ENCODE measurements at places on chromosomes 11 and 22.

GRCh38 chr11:24779791-24780190 lies 282.9 kb downstream of the LUZP2 start:
- no peak for DNase-seq

DNA sequence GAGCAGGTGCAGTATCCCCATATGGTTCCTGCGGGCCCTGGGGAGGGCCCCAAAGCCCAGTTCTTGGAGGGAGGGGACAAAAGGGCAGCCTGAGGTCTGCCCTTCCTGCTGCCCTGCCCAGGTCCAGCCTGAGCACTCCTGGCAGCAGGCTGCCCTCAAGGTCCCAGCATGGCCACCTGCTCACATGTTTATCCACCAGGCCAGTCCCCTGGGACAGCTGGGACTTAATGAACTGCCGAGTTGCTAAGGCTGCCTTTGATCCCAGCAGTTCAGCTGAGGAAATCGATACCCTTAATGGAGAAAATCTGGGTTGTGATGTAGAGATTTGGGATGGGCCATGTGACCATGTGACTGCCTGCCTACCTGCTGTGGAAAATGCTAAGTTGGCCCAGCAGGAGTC lies 146.2 kb downstream of the TRIM29 start:
- no peak for DNase-seq

GRCh38 chr11:74443071-74443864 lies 24.1 kb downstream of the KCNE3 start:
- no peak for DNase-seq

GRCh38 chr11:67465189-67465510 lies 3.9 kb downstream of the TMEM134 start:
- DNase-seq, result no peak

GRCh38 chr11:113497066-113497910 lies 22.1 kb upstream of the DRD2 start:
- no peak for DNase-seq

GRCh38 chr11:132006884-132007580 lies 636.6 kb downstream of the NTM start:
- no peak for DNase-seq

- DNase-seq, result no peak
Measured at GRCh38 chr22:40433416-40434090, 63.2 kb downstream of the SGSM3 start.

GRCh38 chr11:79069504-79069903 lies 371.3 kb downstream of the TENM4 start:
- no peak for DNase-seq

DNA sequence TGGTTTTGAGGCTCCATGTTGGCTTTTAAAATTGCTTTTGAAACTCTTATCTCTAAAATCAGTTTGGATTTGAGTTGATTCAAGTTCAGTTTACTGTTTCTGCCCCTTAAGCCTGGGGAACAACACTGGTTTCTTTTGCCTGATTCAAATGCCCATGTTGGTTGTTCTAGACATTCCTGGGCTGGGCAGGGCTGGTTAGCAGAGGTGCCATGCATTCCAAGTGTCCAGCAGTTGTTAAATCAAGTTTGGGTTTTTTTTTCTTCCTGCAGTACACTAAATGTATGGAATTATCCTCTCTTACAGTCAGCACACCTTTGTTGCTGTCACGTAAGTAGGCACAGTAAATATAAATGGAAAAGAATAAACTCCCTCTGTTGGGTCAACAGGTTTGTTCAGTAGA lies 67.2 kb upstream of the MTMR2 start:
- no peak for DNase-seq

GRCh38 chr11:11215944-11216343 lies 137.1 kb downstream of the CSNK2A3 start:
- no peak for DNase-seq

DNA sequence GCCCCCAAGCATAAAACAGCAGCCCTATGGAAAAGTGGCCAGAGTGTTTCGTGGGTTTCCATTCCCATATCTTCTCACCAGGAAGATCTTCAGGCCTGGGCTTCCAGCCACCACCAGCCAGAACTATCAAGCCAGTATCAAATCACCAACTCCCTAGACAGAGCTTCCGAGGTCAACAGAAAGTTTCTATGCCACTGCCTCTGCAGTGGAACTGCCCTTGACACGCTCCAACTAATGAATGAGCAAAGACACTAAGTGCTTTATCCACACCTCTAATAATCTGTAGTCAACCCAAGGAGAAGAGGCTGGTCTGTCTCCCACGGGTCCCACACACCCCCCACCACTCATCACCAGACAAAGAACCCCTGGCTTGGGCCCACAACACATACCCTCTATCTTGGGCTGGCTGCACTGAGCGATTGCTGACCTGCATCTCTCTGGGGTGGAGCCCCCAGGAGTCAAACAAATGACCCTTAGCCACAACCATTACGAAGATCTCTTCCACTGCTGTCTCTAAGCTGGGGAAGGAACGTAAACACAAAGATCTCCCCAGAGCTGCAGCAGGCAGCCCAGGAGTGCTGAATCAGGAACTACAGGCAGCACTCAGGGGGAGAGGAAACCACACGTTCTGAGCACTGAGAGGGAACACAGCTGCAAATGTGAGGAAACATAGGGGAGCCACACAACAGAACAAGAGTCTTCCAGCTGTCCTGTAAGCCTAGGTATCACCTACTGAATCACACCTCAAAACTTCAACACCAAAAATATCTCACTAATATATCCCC lies 9.7 kb downstream of the OR5AN1 start:
- no peak for DNase-seq

DNA sequence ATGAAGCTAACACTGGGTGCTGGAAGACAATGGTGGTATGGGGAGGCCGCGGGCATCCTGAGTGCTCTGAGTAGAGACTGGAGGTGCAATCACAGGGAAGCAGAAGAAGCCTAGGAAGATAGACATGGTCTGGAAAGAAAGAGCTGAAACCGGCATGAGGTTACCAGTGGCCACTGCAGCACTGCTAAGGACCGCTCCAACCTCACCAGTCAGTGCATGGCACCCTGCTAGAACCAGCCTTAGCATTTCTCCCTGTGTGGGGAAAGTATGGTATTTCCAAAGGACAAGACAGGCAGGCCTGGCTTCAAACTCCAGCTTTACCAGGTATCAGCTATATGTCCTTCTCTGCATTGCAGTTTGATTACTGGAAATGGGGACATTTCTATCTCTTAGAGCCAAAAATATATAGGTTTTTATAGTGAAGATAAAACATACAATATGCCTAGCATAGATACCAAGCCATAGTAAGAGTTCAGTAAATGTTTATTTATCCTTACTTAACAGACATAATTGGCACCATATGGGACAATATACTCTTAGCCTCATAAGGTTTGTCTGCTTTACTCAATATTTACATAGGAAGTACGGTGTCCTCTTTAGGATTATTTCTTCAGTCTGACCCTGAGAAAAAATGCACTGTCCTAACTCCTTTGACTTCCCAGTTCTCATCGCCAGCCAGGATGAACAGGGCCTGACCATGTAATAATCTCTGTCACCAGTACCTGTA lies 231.1 kb downstream of the TENM4 start:
- no peak for DNase-seq

GRCh38 chr22:48175721-48176120 lies 1413.3 kb downstream of the TBC1D22A start:
- no peak for DNase-seq

DNA sequence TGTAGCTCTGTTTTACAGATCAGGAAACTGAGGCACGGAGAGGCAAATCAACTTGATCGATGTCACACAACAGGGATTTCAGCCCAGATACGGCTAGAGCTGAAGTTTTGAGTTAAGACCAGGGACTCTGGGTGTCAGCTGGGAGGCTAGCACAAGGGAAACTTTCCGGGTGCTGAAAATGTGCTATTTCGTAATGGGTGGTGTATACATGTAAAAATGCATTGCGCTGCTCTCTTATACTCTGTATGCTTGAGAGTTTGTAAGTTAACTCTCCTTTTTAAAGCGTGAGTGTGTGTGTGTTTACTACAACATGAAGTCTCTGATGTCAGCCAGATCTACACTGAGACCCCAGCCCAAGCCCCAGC lies 227.6 kb downstream of the MN1 start:
- DNase-seq, result no peak

- no peak for DNase-seq
Measured at GRCh38 chr11:132895340-132895739, 637.0 kb downstream of the OPCML start.

DNA sequence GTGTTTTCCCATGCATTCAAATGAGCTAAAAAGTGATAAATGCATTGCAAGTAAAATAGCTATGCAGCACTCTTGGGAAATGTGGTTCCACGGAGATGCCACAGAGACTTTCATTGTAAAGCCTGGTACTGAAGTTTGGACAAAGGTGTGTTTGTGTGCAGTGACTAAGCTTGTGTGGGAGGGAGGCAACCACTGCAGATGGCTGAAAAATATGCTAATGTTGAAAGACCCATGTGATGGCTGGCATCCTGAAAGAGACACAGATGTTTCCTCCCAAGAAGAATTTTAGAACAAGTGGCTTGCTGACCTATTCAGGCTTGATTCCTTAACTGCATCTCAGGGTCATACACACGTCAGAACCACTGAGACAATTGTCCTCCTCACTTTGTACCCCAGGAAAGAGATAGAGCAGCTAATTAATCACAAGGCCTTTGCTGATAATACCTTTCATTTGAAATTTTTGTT lies 73.8 kb downstream of the FAM76B start:
- no peak for DNase-seq

DNA sequence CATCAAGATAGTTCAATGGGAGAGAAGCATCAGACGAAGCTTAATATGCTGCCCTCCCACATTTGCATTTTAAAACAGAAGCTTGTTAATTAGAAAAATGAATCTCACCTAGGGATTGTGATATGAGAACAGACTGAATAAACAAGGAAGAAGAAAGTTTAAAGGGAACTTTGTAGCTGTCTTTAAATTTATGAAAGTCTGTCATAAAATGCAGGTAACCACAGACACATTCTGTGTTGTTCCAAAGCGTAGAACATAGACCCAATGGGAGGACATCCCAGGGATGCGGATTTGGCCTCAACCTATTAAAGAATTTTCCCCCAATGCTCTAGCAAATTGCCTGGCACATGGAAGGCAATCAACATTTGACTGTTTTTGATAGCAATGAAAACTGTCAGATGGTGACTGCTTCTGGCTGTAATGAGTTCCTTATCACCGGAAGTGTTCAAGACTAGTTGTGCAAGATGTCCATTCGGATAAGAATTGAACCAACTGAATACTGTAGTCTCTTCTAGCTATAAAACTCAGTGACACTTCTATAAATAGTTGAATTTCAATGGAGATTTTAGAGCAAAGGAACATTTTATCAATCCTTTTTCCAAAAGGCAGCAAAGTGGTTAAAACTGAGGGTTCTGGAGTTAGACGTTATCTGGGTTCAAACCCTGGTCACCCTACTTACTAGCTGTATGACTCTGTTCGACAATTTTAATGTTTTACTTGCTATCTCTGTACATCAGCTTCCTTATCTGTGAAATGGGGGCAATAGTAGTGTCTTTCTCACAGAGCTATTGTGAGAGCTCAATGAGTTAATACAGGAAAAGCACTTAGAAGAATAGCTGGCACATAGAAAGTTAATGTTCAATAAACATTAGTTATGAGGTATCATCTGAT lies 64.9 kb downstream of the LIF start:
- DNase-seq, result no peak

DNA sequence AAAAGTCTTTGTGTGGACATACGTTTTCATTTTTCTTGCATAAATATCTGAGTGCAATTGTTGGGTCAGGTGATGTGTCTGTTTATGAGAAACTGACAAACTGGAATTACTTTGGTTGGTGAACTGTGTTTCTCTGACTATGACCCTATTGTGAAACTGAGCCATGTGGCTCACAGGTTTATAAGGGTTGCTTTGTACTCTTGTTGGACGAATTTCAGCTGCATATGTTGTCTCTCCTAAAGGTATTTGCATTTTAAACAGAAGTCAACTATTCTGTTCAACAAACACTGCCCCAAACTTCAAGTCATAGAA lies 34.4 kb upstream of the RASD2 start:
- DNase-seq, result no peak

DNA sequence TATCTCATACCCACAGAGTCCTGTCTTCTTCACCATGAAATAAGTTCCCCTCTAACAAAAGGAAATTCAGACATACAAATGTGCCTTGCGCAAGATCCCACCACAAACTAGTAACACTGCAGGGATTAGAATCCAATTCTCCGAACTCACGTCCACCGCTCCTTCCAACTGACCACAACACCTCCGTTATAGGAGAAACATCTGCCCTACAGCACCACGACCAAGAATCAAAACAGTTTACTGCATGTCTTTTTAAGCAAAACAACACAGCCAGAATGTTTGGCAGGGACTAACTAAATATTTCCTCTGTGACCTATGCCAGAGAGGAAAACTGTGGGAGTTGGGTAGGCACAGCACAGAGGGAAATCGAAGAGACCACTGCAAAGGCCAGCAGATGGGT lies 72.7 kb upstream of the AKIP1 start:
- no peak for DNase-seq

DNA sequence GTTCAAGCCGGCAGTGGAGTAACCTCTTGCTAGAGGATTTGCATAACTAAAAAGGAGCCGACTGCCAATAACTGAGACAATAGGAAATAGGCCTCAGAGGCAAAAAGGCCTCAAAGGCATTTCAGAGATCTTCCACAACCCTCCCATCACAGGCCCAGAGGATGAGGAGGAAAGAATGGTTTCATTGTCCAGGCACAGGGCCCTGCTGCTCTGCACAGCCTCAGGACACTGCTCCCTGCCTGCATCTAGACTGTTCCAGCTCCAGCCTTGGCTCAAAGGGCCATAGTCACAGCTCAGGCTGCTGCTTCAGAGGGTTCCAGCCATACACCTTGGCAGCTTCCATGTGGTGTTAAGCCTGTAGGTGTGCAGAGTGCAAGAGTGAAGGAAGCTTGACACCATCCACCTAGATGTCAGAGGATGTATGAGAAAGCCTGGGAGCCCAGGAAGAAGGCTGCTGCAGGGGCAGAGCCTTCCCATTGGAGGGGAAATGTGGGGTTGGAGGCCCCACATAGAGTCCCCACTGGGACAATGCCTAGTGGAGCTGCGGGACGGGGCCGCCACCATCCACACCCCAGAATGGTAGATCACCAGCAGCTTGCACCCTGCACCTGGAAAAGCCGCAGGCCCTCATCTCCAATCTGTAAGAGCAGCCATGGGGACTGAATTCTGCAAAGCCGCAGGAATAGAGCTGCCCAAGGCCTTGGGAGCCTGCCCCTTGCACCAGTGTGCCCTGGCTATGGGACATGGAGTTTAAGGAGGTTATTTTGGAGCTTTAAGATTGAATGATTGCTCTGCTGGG lies 8.2 kb upstream of the LRP5 start:
- DNase-seq, result no peak

GRCh38 chr11:115226556-115226955 lies 277.7 kb downstream of the CADM1 start:
- peak; percentile 84 for DNase-seq

DNA sequence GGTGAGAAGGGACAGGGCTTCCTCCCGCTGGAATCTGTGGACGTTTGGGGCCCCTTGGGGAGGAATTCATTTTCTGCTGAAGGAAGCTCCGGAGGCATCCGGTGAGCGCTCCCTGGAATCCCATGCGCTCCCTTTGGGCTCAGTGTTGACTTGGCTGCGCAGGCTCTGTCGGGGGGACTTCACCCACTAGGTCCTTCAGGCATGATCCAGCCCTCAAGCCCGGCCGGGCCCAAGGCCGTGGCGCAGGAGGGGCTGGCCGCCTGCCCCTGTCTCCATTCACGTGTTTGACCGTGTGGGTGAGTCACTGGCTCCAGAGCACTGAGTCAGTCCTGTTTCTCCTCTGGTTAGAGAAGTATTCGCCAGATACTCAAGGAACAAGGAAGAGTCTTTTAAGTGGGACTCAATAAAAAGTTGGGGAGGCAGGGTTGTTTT lies 1.4 kb downstream of the CTTN start:
- peak; percentile 90 for DNase-seq
